ENCODE measurements at places on chromosomes 7 and 10. TPM values are rescaled to one million over a fixed set of nuclear protein-coding genes. Genes with fewer than 3 reads are reported as not detected.
A peak's percentile ranks its signal among the peaks of the same experiment; 100 is the strongest.

PON1 gene
- polyA plus RNA-seq, result 0.07 TPM

HECTD2 gene
- polyA plus RNA-seq, result 2.6 TPM

ANKRD26 gene
- polyA plus RNA-seq, result 7.8 TPM

EPHA1 gene
- polyA plus RNA-seq, result 0.04 TPM

HOXA9 gene
- not detected for polyA plus RNA-seq

HDAC9 gene
- 6.6 TPM for polyA plus RNA-seq

LIPF gene
- polyA plus RNA-seq, result not detected

MEOX2 gene
- polyA plus RNA-seq, result 5.1 TPM

HABP2 gene
- polyA plus RNA-seq, result 0.30 TPM

- no peaks in the 10 kb centered on the region for H3K36me3 ChIP-seq
- H3K27me3 ChIP-seq, result no peaks in the 10 kb centered on the region
- no peak overlapping the region for H3K27ac ChIP-seq
- no peak overlapping the region for H3K4me3 ChIP-seq
- no peak for DNase-seq
These were observed 213.8 kb downstream of the ZMYND11 start for GRCh38 chr10:349081-349480.

DNA sequence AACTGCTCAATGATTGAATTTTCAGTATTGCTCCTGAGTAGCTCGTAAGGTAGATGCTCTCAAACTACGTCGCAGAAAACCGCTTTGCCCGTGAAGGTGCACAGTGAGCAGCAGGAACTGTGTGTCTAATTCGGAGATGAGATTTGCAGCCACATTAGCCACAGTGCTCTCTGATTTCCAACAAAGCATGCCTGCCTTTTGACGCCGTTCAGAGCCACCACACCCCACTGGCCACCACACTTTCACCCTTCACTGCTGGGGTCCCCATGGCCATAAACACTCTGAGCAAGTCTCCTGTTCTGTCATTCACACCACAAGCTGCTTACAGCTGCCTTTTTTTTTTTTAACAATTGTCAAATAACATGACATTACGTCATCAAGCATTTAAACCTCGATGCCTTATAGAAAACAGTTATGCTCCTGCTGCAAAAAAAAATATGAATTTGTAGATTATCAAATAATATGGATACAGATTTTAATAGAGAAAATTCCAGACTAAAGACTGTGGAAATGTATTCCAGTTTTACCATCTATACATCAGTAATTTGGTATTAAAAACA is 578.8 kb upstream of the PFKP start:
- H3K27me3 ChIP-seq, result no peaks in the 10 kb centered on the region
- H3K36me3 ChIP-seq, result no peaks in the 10 kb centered on the region
- H3K4me3 ChIP-seq, result no peak overlapping the region
- no peak overlapping the region for H3K27ac ChIP-seq

GRCh38 chr10:11713186-11713743 is 28.9 kb upstream of the ECHDC3 start:
- DNase-seq, result no peak
- H3K27ac ChIP-seq, result no peak overlapping the region
- H3K4me1 ChIP-seq, result no peaks in the 10 kb centered on the region
- H3K36me3 ChIP-seq, result no peaks in the 10 kb centered on the region

DNA sequence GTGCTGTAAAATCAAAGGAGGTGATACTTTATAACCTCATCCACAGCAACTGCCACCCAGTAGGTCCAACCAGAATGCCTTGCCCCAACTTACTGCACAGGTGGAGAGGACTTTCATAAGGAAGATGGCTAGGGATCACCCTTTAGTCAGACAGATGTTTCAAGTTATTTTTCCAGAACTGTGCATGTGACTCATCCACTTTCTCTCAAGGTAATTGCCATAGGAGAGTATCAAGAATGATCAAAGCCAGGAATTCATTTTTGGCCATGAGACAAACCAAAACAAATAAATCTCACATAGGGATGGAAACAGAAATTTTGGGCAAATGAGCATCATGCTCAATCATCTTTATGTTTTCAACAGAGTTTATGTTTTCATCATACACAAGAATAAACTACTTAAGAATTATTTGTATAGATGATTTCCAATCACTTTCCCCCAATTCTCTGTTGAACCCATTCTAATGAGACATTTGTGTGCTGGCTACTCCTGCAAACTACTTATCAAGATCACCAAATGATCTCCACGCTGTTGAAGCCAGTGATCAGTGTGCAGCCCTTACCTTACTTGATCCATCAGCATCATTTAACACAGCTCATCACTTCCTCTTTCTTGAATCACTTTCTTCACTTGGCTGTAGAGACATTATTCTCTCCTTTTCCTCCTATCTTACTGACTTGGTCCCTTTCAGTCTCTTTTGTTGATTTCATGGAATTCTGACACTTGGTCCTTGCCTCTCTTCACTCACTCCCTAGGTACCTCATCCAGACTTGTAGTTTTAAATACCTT is 74.0 kb downstream of the SLC16A9 start:
- no peaks in the 10 kb centered on the region for H3K27me3 ChIP-seq
- H3K27ac ChIP-seq, result no peak overlapping the region
- no peak overlapping the region for H3K4me3 ChIP-seq

DNA sequence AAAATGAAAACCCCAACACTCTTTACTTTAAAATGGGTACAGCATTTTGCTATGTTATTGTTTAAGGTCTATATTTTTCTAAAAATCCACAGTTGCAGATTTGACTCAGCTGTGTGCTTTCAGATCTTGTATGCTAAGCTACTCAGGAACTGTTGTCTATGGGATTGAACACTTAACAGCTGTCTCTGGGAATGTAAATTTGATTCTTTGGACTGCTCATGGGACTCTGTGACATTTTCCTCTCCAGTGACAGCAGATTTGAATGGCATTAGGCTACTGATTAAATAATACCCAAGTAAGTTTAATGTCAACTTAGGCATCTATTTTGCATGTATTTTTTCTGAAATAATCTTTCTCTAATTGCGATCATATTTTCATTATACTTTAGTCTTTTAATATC is 1.7 kb upstream of the CD36 start:
- no peak for DNase-seq
- H3K27me3 ChIP-seq, result no peaks in the 10 kb centered on the region

- peaks cover 62% of the 10 kb centered on the region for H3K4me1 ChIP-seq
- no peak for DNase-seq
- H3K27ac ChIP-seq, result no peak overlapping the region
- no peaks in the 10 kb centered on the region for H3K27me3 ChIP-seq
- no peak overlapping the region for H3K4me3 ChIP-seq
- H3K36me3 ChIP-seq, result no peaks in the 10 kb centered on the region
These were observed 116.5 kb downstream of the PRPF18 start for GRCh38 chr10:13703101-13703818.

GRCh38 chr7:35967366-35968139 is 166.7 kb downstream of the SEPTIN7 start:
- DNase-seq, result no peak
- H3K36me3 ChIP-seq, result no peaks in the 10 kb centered on the region
- peak overlapping the region; percentile 10 for H3K4me3 ChIP-seq

GRCh38 chr7:125119559-125120115 is 190.0 kb upstream of the POT1 start:
- DNase-seq, result no peak
- H3K4me3 ChIP-seq, result no peak overlapping the region
- no peaks in the 10 kb centered on the region for H3K27me3 ChIP-seq

DNA sequence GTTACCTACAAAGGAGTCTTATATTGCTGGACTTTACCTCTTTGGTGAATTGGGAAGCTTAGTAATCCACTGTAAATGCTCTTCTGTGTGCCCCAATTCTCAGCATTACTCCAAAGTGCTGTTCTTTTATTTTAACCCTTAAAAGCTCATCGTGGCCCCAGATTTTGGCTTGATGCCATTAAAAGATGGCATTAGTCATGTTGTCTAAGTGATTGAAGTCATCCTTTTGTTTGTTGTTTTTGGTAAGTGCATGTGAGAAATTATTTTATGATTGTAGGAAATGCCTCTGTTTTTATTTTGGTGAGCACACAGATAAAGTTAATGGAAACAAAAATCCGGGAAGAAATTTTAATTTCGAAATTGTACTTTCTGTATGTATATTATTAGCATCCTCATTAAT is 82.5 kb upstream of the GATA3 start:
- H3K27me3 ChIP-seq, result no peaks in the 10 kb centered on the region
- no peak overlapping the region for H3K27ac ChIP-seq
- no peak overlapping the region for H3K4me3 ChIP-seq
- H3K36me3 ChIP-seq, result no peaks in the 10 kb centered on the region
- no peaks in the 10 kb centered on the region for H3K4me1 ChIP-seq

DNA sequence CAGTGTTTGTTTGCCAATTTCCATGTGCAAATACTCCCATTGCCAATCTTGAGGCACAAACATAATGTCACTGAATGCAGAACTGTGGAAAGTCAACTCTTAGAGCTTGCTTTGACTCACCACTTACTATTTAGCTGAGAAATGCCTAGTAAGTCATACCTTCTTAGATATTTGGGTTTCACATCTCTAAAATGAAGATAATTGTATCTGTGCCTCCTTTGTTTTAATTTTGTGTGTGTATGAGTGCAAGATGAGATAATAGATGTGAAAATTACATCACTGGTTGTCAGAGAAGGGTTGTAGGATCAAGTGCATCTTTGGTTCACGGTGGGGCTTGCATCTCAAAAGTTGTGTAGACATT is 407.5 kb downstream of the INHBA start:
- H3K27me3 ChIP-seq, result no peaks in the 10 kb centered on the region
- no peak overlapping the region for H3K4me3 ChIP-seq
- no peak for DNase-seq
- H3K36me3 ChIP-seq, result no peaks in the 10 kb centered on the region
- no peaks in the 10 kb centered on the region for H3K4me1 ChIP-seq

DNA sequence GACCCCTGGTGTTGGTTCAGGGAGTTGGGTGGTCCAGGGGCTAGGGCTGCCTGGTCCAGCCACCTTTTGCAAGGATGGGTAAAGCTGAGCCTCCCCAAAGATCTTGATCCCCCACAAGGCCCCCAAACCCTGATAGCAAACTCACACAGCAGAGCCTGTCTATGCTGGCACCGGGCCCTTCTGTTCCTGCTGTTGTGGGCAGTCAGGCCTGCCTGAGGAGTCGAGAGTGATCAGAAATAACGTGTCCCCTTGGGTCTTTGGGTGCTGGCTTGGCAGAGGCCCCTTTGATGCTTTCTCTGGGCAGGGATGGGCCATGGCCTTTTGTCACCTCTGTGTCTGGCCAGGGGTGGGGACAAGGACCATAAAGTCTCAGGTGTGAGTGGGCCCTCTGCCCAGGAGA is 715 bp upstream of the MUC12 start:
- H3K4me1 ChIP-seq, result peaks cover 9% of the 10 kb centered on the region
- no peak overlapping the region for H3K27ac ChIP-seq
- H3K27me3 ChIP-seq, result peaks cover 49% of the 10 kb centered on the region
- H3K36me3 ChIP-seq, result no peaks in the 10 kb centered on the region
- no peak overlapping the region for H3K4me3 ChIP-seq

DNA sequence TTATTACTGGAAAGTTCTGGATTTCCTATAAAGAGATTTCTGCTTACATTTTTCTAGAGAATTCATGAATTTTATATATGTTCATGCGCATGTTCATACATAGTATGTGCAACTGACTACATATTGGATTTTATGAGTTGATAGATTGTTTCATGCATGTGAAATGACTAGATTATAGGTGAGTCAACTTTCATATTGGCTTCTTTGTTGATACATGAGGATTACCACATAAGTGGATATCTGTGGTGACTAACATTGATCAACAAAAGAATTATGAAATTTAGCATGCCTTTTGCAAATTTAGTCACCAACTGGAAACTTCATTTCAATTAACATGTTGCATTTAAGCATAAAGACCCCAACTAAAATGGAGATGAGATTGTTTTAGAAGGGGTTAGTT is 99.0 kb downstream of the GNAT3 start:
- no peaks in the 10 kb centered on the region for H3K27me3 ChIP-seq
- no peak for DNase-seq
- H3K27ac ChIP-seq, result no peak overlapping the region
- no peaks in the 10 kb centered on the region for H3K4me1 ChIP-seq
- H3K36me3 ChIP-seq, result no peaks in the 10 kb centered on the region

- H3K27me3 ChIP-seq, result no peaks in the 10 kb centered on the region
- H3K27ac ChIP-seq, result no peak overlapping the region
- no peaks in the 10 kb centered on the region for H3K36me3 ChIP-seq
- H3K4me1 ChIP-seq, result no peaks in the 10 kb centered on the region
These were observed 161.3 kb downstream of the EGFR start for GRCh38 chr7:55179931-55180682.

- H3K27ac ChIP-seq, result no peak overlapping the region
- no peak overlapping the region for H3K4me3 ChIP-seq
- no peaks in the 10 kb centered on the region for H3K36me3 ChIP-seq
- no peaks in the 10 kb centered on the region for H3K27me3 ChIP-seq
These were observed 26.1 kb downstream of the LRRC4 start for GRCh38 chr7:128005117-128005516.

GRCh38 chr10:3122034-3122433 is 50.5 kb downstream of the PITRM1 start:
- no peak overlapping the region for H3K27ac ChIP-seq
- H3K4me3 ChIP-seq, result no peak overlapping the region
- H3K4me1 ChIP-seq, result peaks cover 32% of the 10 kb centered on the region

- peak; percentile 59 for DNase-seq
- no peak overlapping the region for H3K4me3 ChIP-seq
- peak overlapping the region; percentile 57 for H3K27ac ChIP-seq
- H3K36me3 ChIP-seq, result no peaks in the 10 kb centered on the region
- peaks cover 32% of the 10 kb centered on the region for H3K4me1 ChIP-seq
These were observed 116.5 kb upstream of the EEPD1 start for GRCh38 chr7:36036590-36036989.

DNA sequence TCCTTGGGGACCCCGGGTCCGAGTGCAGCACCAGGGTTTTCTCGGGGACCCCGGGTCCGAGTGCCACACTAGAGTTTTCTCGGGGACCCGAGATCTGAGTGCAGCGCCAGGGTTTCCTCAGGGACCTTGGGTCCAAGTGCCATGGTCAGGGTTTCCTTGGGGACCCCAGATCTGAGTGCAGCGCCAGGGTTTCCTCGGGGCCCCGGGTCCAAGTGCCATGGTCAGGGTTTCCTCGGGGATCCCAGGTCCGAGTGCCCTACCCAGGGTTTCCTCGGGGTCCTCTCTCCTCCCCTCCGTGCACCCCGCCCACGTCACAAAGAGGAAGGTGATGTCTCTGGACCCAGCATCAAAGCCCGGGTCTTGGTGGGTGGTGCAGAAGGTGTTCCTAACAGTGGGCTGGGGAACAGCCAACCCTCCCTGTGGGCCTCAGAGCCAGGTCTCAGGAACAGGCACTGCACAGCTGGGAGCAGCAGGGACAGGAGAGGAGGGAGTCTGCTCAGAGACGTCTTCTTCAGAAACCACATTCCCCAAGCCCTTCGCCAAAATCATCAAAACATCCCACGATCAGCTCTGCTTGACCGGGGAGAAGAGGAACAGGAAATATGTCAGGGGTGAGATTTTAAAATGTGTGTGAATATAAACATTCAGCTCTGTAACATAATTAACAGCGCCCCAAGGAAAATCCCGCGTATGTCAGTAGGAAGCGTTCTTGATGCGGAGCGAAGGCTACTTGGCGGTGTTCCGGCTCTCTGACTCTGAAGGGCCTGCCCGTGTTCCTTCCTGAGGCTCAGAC is 540.7 kb downstream of the DNAJB6 start:
- H3K27ac ChIP-seq, result no peak overlapping the region
- peaks cover 4% of the 10 kb centered on the region for H3K27me3 ChIP-seq
- no peak for DNase-seq
- H3K4me1 ChIP-seq, result no peaks in the 10 kb centered on the region
- H3K36me3 ChIP-seq, result no peaks in the 10 kb centered on the region
